ENCODE measurements at places on chromosomes 7 and 10.

GRCh38 chr7:25900245-25900644 is 251.8 kb upstream of the NFE2L3 start:
- DNase-seq: no peak

DNA sequence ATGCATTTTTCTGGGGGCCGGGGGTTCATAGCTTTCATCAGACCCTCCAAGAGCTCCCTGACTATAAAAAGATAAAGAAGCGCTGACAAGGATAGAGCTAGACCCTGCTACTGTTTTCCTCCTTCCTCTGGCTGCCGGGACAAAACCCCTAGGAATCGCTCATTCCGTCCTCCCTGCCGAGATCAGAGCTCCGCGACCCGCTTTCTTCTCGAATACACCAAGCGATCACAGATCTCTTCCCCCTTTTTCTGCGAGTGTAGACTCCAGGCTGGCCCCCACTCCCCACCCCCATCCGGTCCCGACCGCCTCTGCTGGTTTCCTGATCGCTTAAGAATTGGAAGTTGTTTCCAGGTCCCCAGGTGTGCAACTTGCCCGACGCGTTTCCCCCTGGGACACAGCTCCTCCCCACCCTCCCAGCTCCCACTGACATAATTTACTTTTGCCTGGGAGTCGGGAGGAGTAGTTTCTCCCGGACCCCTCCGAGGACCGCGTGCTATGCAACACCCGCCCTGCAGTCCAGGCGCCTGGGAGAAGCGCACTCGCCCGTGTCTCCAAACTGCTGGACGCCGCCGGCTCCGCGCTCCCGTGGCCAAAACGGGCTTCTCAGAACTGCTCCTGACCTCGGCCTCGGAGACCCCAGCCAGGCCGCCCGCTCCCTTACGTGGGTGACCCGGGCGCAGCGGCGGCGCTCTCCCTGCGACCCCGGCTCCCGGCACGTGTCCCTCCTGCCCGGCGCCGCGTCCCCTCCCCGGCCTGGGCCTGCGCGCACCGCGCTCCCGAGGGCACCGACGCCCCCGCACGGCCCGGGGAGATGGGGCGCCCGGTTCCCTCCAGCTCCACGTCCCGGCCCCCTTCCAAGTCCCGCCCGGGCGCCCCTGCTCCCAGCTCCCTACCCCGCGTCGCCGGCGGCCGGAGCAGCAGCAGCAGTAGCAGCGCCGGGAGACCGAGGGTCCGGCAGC is 552 bp downstream of the IL15RA start:
- DNase-seq: peak; percentile 17

GRCh38 chr10:3763852-3764625 is 21.0 kb downstream of the KLF6 start:
- DNase-seq: no peak

DNA sequence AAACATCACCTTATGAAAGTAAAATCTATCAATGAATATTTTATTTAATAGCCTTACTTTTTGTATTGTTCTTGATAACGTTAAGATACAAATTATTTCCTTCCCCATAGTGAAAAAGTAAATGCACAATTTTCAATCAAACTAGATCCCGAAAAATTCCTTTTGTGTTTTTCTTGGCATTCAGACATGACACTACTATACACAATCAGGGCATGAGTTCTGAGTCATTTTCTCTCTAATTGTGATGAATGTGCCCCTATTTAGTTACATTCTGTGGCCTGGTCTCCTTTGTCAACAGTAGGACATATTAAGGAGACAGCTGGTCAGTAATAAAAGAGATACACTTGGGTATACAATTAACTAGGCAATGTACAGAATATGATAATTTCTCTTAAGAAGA is 19.8 kb downstream of the COL1A2 start:
- DNase-seq: no peak

DNA sequence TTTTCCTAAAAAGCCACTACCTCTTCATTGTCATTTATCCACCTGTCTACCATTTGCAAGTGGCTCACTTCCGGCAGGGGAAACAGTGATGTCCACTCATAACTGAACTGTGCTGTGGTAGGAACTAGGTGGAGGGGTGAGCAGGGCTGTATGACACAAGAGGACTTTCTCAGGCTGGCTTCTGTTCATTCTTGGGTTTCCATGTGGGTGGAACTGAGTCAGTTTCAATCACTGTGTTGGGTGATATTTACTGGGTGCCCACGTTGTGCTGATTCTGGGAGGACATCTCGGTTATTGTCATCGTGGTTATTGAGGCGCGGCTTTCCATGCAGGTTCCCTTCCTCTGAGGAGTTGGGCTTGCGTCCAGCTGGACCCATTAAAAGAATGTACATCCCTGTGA is 38.8 kb downstream of the RAMP3 start:
- no peak for DNase-seq

DNA sequence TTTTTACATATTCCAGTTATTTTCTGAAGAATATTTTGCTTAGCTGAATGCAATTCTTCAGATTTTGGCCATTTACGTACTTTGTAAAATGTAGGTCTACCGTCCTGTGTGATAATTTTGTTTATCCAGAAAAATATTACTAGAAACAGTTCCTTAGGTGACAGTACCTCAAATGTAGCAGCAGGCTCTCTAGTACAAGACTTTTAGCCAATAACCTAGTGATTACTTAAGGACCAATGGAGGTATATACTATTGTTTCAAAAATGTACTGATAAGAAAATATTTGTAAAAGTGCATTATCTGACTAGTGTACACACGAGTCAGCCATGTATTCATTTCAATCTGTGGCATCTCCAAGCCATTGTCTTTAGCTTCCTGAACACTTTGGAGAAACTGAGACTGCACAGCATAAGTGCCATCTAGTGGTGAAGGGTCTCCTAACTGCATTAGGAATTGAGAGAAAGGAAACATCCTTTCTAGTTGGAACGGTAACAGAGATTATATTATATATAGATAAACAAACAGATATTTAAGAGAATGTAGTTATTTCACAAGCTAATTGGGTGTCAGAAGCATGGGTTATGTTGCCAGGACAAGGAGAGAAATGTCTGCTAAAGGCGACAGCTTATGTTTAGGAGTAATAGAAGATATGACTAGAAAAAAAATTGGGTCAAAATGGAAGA is 23.7 kb downstream of the RTKN2 start:
- DNase-seq: peak; percentile 64

DNA sequence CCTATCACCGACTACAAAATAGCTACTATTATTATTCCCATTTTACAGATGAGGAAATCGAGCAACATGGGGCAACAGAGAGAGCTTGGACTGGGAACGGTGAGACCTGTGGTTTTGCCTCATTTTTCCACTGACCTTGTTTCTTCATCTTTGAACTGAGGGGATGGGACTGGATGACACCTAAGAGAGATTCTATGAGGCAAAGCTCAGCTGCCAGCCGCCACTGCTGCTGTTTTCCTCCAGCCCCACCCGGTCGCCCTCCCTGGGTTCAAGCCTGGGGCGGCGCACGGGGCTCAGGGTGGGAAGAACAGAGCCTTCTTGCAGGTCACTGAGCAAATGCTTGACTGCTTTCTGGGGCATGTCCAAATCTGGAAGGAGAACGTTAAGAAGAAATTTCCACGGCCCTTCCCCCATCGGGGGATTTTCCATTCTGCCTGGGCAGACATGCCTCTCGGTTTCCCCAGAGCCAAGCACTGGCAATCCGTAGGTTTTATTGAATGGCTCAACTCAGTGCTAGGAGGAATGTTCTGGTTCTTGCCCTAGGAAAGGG is 12.3 kb downstream of the DDIT4 start:
- DNase-seq: no peak

- no peak for DNase-seq
These were observed 133.4 kb upstream of the MKLN1 start for GRCh38 chr7:131194070-131194865.
